Activated CD8-positive, alpha-beta memory T cell treated with anti-CD3 and anti-CD28 coated beads, Interleukin-2, amount 50 U/mL, for 4 hours (primary cell): ENCODE measurements at places on chromosomes 6 and 20.

- no peak for DNase-seq
Observed at GRCh38 chr20:2871661-2872458, 1.4 kb upstream of the PTPRA start.

GRCh38 chr20:29299811-29300578 is 1957.5 kb upstream of the DEFB115 start:
- no peak for DNase-seq

DNA sequence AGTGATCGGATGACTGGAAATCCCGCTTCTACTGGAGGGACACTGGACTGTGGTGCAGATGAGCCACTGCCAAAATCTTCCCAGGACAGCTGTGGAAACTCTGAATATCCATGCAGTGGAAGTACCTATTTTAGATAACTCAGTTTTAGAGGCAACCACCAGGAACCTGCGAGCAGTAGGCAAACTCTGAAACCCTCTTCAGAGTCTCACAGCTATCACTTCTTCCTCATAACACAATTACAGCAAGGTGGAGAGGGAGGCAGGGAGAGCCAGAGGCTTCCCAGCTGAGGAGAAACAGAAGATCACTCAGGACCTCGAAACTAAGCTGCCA is 322.8 kb upstream of the NT5E start:
- DNase-seq: no peak

- no peak for DNase-seq
Observed at GRCh38 chr6:119604124-119604523, 254.6 kb upstream of the MAN1A1 start.

DNA sequence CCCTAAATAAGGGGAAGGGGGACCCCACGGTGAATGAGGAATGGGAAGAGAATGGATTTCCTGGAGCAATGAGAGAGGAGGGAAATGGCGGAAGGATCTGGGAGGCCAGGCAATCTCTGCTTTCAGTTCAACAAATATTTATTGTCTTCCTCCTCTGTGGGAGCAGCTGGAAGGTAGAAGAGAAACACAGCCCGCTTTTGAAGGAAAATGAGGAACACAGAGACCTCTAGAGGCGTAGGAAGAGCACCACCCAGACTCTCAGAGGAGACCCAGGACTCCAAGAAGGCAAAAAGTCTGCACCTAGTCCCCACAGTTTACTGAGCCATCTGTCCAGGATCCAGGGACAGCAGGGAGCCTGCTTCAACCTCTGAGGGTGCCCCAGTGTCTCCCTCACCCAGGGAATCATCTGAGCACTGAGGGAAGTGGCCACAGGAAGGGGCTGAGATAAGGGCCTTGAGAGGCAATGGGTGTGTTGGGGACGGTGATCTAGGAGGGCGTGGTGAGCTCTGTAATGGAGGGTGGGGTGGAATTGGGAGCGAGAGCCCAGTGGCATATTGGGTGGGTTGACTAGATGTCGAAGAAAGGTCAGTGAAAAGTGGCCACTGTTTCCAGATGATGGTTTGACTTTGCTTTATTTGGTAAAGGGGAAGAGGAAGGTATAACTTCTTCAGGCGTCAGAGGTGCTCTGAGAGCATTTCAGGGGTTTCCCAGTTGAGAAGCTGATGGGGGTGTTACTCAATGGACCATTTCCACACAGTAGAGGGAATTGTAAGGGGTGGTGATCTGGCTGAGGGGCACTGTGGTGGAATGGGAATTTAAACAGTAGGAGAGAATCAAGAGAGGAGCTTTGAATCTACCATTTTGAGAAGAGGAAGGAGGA is 610 bp downstream of the PSORS1C1 start:
- no peak for DNase-seq
